ENCODE measurements at places on chromosomes 2 and 18. TPM values are rescaled to one million over a fixed set of nuclear protein-coding genes. Genes with fewer than 3 reads are reported as not detected.

DNA sequence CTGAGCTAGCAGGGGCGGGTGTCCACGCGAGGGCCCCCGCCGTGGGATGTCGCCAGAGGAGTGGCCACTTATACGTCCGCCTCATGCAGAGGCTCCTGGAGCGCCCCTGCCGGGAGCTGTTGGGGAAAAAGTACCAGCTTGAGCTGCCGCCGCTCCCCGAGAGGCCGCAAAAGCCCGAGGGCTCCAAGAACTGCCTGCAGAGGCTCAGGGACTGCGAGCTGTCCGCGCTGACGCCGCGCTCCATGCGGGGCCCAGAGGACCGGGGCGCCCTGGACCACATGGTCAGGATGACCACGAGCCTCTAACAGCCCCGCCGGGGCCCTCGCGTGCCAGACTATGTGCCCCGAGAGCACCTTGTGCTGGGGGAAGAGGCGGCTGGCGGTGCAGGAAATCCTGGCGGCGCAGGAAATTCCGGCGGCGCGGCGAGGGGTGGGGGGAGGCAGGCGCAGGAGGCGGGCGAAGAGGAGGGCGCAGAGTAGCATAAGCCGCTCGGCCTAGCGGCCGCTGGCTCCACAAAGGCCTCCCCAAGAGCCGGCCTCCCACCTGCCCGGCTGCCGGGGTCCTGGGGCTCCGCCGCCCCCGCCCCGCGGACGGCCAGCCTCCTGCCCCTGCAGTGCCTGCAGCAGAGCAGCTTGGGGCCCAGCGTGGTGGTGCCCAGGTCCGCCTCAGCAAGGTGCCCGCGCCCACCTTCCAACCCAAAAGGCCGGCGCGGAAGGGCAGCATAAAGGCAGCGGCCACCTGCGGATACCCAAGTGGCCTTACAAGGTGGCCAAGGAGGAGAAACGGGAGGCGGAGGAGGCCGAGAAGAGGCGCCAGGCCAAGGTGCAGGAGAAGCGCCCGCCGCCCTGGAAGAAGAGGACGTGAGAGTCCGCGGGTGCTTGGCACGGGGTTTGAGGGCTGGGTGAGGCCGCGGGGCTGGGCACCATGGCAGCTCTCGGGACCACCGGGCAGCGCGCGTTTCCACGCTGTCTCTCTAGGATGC lies 42.1 kb upstream of the TRIM43B start:
- H3K4me1 ChIP-seq: peaks cover 39% of the 10 kb centered on the region
- peaks cover 4% of the 10 kb centered on the region for H3K27me3 ChIP-seq
- peak; percentile 64 for DNase-seq
- H3K4me3 ChIP-seq: peak overlapping the region; percentile 90
- H3K27ac ChIP-seq: peak overlapping the region; percentile 68

DNA sequence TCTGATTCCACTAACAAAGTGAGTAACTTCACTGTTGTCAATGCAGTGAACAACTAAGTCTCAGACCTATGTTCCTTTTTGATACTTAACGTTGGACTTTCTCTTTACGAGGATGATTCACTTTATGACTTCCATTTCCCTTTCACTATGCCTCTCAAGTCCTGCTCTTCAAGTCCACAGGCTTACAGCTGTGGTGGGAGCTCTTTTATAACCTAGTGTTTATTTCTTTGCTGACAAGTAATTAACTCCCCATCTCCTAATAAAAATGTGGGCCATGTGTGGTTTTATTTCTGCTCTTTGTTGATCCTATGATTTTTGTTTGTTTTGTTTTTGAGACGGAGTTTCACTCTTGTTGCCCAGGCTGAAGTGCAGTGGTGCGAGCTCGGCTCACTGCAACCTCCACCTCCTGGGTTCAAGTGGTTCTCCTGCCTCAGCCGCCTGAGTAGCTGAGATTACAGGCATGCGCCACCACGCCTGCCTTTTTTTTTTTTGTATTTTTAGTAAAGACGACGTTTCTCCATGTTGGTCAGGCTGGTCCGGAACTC lies 142.1 kb downstream of the USP34 start:
- DNase-seq: no peak
- no peak overlapping the region for H3K27ac ChIP-seq
- H3K4me1 ChIP-seq: peaks cover 26% of the 10 kb centered on the region
- no peaks in the 10 kb centered on the region for H3K27me3 ChIP-seq

DNA sequence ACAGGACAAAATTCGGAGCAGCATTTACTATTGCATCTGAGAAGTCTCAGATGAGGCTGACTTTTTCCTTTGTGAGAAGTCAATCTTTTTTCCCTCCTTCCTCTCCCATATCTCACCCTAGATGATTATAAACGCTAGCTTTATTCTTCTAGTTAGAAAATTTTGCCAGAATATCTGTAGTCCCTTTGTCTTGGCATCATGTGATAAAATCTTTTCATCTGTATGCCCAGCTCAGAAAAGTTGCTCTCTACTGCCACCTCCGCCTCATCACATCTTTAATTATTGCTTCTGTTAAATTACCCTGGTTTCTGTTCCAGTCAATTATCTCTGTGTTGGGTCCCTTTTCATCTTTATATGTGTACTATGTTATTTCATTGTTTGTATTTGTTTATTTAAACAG lies 210.8 kb upstream of the SLC35G4 start:
- no peak overlapping the region for H3K4me3 ChIP-seq
- H3K27me3 ChIP-seq: peaks cover 4% of the 10 kb centered on the region
- H3K27ac ChIP-seq: no peak overlapping the region
- no peaks in the 10 kb centered on the region for H3K36me3 ChIP-seq

DNA sequence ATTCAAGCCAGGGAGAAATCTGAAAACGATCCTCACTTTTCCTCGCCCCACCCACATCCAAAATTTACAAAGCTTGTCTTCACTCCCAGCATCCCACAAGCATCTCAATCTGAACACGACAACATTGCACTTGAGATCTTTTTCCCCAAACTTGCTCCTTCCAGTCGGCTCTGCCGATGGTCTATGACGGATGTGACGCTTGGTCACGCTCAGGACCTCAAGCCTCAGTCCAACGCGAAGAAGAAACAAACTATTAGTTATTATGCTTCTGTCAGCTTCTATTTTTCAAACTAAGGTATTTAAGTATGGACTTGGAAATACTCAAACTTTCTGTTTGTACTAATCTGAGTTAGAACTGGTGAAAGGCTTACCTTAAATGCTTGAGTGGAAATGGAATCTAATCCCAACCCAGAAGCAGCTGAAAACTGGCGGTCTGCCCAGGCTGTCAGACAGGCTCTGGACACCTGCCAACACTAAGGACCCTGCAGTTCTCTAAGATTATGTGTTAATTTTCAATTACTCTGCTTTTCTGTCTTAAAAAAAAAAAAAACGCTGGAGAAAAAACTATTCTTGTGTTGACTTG lies 132.1 kb upstream of the DNMT3A start:
- no peak overlapping the region for H3K4me3 ChIP-seq
- no peak for DNase-seq
- H3K4me1 ChIP-seq: no peaks in the 10 kb centered on the region
- peaks cover 22% of the 10 kb centered on the region for H3K36me3 ChIP-seq
- no peak overlapping the region for H3K27ac ChIP-seq

Gene DNER
- total RNA-seq: not detected

Gene HOXD13
- not detected for total RNA-seq

DNA sequence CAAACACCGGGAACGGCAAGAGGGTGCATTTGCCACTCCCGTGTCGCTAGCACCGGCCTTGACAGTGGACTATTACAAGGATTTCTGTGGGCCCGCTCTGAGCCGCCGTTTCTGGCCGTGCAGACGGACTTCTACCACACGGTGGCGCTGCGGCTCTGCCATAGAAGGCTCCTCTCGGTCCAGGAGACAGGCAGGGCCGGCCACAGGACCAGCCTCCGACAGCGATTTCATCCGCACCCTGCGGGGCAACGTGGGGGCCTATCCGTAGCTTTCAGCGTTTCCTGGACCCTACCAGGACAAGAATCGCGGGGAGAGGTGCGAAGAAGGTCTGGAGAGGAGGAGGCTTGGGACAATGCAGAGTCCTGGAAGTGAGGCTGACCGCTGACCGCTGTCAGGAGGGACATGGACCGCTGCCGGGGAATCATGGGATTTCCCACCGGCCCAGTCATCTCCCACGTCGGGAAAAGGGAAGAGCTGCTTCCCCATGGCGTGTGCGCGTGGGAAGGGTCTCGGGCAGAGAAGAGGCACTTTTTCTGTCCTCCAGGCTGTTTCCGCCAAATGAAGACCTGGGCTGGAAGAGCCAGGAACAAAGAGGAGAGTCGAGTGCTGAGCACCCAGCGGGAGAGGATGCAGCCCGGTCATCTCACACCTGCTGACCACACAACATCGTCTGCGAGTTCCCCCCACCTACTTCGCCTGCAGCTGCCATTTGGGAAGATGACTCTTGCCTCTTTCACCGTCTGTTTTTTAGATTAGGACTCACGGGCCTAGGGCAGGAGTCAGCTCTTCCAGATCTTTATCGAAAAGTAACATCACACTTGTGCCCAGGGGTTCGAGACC lies 35.5 kb upstream of the HAAO start:
- H3K4me1 ChIP-seq: peaks cover 8% of the 10 kb centered on the region
- H3K27ac ChIP-seq: no peak overlapping the region
- H3K27me3 ChIP-seq: peaks cover 12% of the 10 kb centered on the region
- no peak overlapping the region for H3K4me3 ChIP-seq
- H3K36me3 ChIP-seq: no peaks in the 10 kb centered on the region
- DNase-seq: peak; percentile 81

- H3K4me1 ChIP-seq: no peaks in the 10 kb centered on the region
- H3K4me3 ChIP-seq: no peak overlapping the region
Observed at GRCh38 chr2:3098231-3098630, 279.4 kb downstream of the EIPR1 start.

DNA sequence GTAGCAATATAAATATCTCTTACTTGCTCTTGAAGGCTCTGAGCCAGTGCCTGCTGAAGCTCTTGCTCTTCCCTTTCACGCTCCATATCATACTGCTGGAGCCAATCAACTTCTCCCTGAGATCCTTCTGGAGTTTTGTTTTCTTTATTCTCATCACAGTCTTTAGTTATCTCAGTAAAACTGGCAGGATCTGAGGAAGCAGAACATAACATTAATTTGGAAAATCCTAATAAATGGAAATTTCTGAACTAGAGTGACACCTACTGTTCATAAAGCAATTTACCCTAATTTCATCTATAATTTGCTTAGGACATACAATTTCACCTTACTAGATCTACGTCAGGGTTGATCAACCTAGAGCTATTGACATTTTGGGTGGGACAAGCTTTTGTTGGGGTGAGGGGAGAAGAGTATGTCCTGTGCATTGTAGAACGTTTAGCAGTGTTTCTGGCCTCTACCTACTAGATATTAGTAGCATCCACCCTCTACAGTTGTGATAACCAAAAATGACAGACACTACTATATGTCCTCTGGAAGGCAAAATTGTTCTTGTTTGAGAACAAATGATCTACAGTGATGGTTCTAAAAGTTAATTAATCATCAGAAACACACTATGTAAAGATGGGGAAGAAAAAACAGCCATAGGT lies 47.2 kb downstream of the VIL1 start:
- H3K4me3 ChIP-seq: no peak overlapping the region
- H3K27me3 ChIP-seq: no peaks in the 10 kb centered on the region
- no peak overlapping the region for H3K27ac ChIP-seq
- H3K36me3 ChIP-seq: peaks cover 47% of the 10 kb centered on the region
- peaks cover 8% of the 10 kb centered on the region for H3K4me1 ChIP-seq

GRCh38 chr2:4895371-4895770 lies 796.8 kb upstream of the SOX11 start:
- no peaks in the 10 kb centered on the region for H3K36me3 ChIP-seq
- no peaks in the 10 kb centered on the region for H3K4me1 ChIP-seq
- H3K27ac ChIP-seq: no peak overlapping the region

- H3K4me1 ChIP-seq: peaks cover 50% of the 10 kb centered on the region
- no peak overlapping the region for H3K4me3 ChIP-seq
- no peak for DNase-seq
- peaks cover 16% of the 10 kb centered on the region for H3K36me3 ChIP-seq
Observed at GRCh38 chr2:168212167-168212566, 35.2 kb downstream of the STK39 start.

Gene SRBD1
- total RNA-seq: 18.9 TPM

DNA sequence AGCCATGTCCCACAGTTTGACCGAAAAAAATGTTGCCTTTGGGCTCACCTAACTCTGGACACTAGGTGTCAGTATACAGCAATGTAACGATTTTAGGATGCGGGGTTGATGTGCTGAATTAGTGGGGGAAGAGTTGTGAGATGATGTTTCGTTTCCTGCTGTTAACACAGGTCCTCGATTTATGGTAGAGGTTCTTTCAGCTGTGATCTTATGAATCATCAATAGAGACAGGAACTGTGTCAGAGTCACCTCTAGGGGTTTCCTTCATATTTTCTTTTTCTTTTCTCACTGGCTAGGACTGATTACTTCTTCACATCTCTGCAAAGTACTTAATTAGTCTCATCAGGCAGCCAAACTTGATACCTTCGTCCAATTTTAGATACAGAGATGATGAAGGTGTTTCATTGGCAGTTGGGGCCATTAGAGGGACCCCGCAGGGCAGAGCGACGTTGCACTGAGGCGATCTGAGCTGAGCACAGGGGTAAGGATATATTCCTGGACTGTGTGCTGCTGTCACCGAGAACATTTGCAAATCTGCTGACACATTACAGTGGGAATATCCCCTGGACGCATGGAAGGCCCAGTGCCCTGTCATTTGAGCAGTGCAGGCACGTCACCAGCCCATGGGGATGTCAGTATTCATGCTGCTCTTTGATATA lies 10.2 kb upstream of the MMADHC start:
- H3K4me1 ChIP-seq: peaks cover 24% of the 10 kb centered on the region
- peaks cover 4% of the 10 kb centered on the region for H3K27me3 ChIP-seq
- peak; percentile 50 for DNase-seq
- H3K4me3 ChIP-seq: peak overlapping the region; percentile 1

DNA sequence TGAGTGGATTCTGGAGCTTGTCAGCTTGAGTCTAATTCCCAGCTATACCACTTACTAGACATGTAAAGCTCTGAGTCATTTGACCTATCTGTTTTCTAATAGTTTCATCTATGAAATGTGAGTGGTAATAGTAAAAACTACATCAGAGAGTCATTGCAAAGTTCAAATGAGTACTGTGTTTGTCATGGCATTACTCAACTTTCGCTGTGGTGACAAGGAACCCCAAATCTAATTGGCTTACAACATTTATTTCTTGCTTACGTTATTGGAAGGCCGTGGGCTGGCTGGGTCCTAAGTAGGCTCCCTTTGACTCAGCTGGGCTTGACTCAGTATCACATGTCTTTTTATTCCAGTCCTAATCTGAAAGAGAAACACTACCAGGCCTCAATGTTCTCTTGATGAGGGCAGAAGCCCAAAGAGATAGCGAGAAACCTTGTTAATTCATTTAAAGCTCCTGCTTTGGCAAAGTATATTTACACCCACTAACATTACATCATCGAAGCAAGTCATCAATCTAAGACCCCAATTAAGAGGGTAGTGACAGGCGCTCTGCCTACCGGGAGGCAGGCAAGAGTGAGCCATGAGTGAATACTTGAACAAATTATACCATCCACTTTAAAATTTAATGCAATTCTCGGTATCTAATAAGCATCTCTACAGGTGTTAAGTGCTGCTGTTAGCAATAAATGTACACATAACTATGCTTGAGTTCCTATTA lies 431.8 kb upstream of the SPHKAP start:
- H3K27ac ChIP-seq: no peak overlapping the region
- no peaks in the 10 kb centered on the region for H3K27me3 ChIP-seq
- DNase-seq: no peak
- H3K4me3 ChIP-seq: no peak overlapping the region
- H3K4me1 ChIP-seq: no peaks in the 10 kb centered on the region

GRCh38 chr2:19846030-19846429 lies 55.8 kb downstream of the TTC32 start:
- no peak overlapping the region for H3K4me3 ChIP-seq
- peaks cover 4% of the 10 kb centered on the region for H3K27me3 ChIP-seq
- no peak overlapping the region for H3K27ac ChIP-seq
- no peaks in the 10 kb centered on the region for H3K36me3 ChIP-seq
- no peak for DNase-seq

All from activated CD4-positive, alpha-beta memory T cell treated with anti-CD3 and anti-CD28 coated beads, Interleukin-2, amount 10 ng/mL, durations not matched to agents 7 days and 5 days (primary cell).